ENCODE measurements at places on chromosomes 12 and 14. TPM values are rescaled to one million over a fixed set of nuclear protein-coding genes. Genes with fewer than 3 reads are reported as not detected.

KRT74 gene
- not detected for total RNA-seq

BATF gene
- not detected for total RNA-seq

C14orf39 gene
- 0.08 TPM for total RNA-seq

CLEC6A gene
- total RNA-seq = not detected

PXMP2 gene
- total RNA-seq = 21.3 TPM

SERPINA9 gene
- total RNA-seq = not detected

TEX52 gene
- not detected for total RNA-seq

SALL2 gene
- total RNA-seq = 1.5 TPM

LTBR gene
- 3.1 TPM for total RNA-seq

IFNG-AS1 gene
- not detected for total RNA-seq

DNA sequence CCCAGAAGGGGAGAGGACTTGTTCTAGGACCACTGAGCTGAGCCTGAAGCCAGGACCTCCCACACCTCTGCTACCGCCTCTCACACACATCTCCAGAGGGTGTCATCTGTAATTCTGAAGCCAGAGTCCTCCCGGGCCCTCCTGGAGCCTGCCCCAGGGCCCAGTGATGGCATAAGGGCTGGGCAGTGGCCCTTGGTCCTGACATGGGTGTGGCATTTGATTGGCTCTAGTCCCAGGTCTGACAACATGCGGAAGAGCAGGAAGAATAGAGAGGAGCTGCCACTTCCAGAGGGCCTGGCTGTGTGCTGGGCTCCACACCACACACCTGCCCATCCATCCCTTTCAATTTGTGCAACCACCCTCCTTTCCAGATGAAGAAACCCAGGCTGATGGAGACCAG is 144.3 kb upstream of the GSC start:
- no peak for DNase-seq
- no peak overlapping the region for H3K4me3 ChIP-seq
- no peaks in the 10 kb centered on the region for H3K36me3 ChIP-seq
- 0 out of 2 replicates have a peak, but pooled peaks cover 4% of the 10 kb centered on the region for H3K27me3 ChIP-seq

DNA sequence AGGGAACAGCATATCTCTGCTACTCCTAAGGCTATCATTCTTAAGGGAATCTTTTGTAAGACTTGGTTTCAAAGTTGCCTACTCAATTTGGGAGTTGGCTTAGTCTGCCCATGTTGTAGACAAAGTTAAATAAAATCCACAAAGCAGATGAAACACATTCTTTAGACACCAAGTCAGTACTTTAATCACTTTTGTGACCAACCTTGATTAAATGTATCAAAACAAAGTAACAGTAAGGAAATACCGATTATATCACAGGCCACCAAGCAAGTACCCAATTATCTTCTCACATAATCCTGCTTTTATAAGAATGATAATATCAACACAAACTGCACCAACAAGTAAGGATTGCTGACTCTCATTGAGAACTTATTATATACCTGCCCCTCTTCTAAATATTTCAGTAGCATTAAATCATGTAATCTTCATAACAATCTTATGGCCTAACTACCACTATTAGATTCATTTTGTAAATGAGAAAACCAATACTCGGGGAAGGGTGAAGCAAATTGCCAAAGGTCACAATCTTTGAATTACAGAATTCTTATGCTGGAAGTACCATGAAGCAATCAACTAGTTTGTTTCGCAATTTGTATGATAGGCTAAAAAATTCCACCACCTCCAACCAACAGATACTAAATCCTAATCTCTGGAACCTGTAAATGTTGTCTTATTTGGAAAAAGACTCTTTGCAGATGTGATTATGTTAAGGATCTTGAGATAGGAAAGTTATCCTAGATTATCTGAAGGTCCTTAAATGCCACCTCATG is 12.6 kb upstream of the DIO2 start:
- no peaks in the 10 kb centered on the region for H3K4me1 ChIP-seq
- H3K27me3 ChIP-seq = no peaks in the 10 kb centered on the region
- H3K27ac ChIP-seq = no peak overlapping the region
- H3K4me3 ChIP-seq = no peak overlapping the region

- no peak for DNase-seq
- no peaks in the 10 kb centered on the region for H3K4me1 ChIP-seq
- H3K36me3 ChIP-seq = no peaks in the 10 kb centered on the region
- no peak overlapping the region for H3K4me3 ChIP-seq
- no peak overlapping the region for H3K27ac ChIP-seq
Observed at GRCh38 chr12:89962648-89963047, 254.0 kb upstream of the ATP2B1 start.

- DNase-seq = no peak
- no peak overlapping the region for H3K27ac ChIP-seq
- no peak overlapping the region for H3K4me3 ChIP-seq
- H3K4me1 ChIP-seq = no peaks in the 10 kb centered on the region
Observed at GRCh38 chr12:104586351-104586919, 129.7 kb downstream of the CHST11 start.

DNA sequence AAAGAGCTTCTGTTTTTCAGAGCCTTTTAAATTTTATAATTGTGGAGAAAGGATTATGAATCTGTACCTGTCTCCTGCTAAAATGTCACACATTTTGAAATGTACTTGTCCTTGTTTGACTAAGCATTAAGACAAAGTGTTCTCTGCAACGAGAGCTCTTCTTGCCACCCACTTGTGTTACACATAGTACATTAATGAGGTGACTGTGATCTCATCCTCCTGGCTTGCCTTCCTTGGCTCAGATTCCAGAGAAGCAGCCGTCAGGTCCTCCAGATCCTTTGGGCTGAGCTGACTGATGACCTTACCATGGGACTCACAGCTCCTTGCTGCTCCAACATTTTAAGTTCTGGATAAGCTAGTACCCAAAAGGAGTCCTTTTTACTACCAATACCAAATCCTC is 81.4 kb downstream of the BBS10 start:
- no peak overlapping the region for H3K4me3 ChIP-seq
- no peak overlapping the region for H3K27ac ChIP-seq

GRCh38 chr14:73787486-73788316 is 63.9 kb upstream of the PTGR2 start:
- peaks cover 52% of the 10 kb centered on the region for H3K4me1 ChIP-seq
- H3K36me3 ChIP-seq = no peaks in the 10 kb centered on the region
- H3K27ac ChIP-seq = peak overlapping the region; percentile 95
- no peak for DNase-seq

GRCh38 chr12:56775638-56776037 is 12.5 kb downstream of the HSD17B6 start:
- DNase-seq = no peak
- no peaks in the 10 kb centered on the region for H3K36me3 ChIP-seq
- no peaks in the 10 kb centered on the region for H3K27me3 ChIP-seq
- H3K4me3 ChIP-seq = no peak overlapping the region

GRCh38 chr12:13197526-13198143 is 1.1 kb downstream of the EMP1 start:
- peak overlapping the region; percentile 45 for H3K4me3 ChIP-seq
- H3K4me1 ChIP-seq = peaks cover 9% of the 10 kb centered on the region
- H3K27me3 ChIP-seq = no peaks in the 10 kb centered on the region
- DNase-seq = no peak

DNA sequence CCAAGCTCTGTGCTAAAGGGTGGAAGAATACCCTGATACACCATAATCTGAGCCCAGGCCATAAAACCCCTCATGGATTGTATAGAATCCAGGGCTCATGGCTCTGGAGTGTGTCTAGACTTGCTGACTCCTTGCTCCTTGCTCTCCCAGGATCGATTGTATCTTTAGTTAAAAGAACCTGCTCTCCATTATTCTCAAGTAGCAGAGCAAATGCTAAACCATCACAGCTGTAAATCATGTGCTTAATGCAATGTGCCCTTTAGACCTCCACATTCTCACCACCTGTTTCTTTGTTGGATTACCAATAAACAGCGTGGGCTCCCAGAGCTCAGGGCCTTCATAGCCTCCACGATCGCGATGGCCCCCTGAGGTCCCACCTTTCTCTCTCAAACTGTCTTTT is 411.6 kb upstream of the FBXO33 start:
- H3K27me3 ChIP-seq = no peaks in the 10 kb centered on the region
- no peak overlapping the region for H3K27ac ChIP-seq
- H3K4me1 ChIP-seq = no peaks in the 10 kb centered on the region

DNA sequence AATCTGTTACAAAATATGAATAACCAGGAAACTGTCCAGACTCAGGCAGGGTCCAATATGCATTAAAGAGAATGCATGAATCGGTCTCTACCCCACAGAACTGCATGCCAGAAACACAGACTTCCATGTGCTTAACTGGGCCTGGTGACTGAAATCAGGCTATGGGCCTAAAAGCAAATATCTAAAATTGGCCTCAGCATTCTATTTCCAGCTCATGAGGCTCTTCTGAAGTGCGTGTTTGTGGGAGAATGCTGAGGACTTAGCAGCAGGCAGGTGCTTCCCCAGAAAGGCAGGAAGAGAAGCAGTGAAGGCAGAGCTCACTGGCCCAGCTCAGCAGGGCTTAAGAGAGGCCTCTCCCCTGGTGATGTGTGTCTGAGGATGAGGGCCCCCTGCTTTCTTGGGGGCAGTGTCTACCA is 48.5 kb downstream of the ADGRD1 start:
- no peaks in the 10 kb centered on the region for H3K4me1 ChIP-seq
- DNase-seq = no peak
- H3K27me3 ChIP-seq = no peaks in the 10 kb centered on the region
- no peak overlapping the region for H3K4me3 ChIP-seq

DNA sequence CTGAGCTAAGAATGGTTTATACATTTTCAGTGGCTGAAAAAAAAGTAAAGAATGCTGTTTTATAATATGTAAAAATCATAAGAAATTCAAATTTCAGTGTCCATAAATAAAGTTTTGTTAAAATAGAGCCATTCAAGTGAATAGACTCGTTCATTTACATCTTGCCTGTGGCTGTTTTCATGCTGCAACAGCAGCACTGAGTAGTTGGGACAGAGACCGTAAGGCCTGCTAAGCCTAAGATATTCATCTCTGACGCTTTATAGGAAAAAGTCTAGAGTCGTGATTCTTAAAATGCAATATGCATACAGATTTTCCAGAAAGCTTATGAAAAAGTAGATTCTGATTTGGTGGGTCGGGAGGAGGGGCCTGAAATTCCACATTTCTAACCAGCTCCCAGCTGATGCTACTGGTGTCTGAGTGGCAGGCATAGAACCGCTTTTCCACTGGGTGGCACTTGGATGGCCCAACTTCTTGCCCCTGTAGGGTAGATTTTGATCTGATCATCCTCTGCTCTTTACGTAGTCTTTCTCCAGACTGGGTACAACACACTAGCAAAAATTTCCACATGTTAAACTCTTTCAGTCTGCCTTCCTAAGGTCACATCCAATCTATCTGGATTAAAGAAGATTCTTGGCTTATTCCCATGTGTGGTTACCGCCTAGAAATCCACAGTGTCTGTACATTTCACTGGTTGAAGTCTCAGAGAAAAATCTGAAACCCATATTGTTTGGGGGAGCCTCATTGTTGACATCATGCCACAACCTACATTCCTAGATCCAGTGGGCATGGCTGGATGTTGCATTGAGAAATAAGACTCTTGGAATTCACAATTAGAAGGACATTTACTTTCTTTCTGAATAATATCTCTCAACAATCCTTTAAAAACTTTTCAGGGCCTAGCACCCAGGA is 151.2 kb downstream of the C12orf75 start:
- no peak overlapping the region for H3K27ac ChIP-seq
- no peaks in the 10 kb centered on the region for H3K27me3 ChIP-seq
- peaks cover 4% of the 10 kb centered on the region for H3K4me1 ChIP-seq

- peaks cover 3% of the 10 kb centered on the region for H3K4me1 ChIP-seq
- H3K27me3 ChIP-seq = no peaks in the 10 kb centered on the region
- no peak overlapping the region for H3K4me3 ChIP-seq
- H3K27ac ChIP-seq = no peak overlapping the region
Observed at GRCh38 chr14:67319142-67319541, 40.5 kb downstream of the ATP6V1D start.

- no peaks in the 10 kb centered on the region for H3K27me3 ChIP-seq
- H3K36me3 ChIP-seq = no peaks in the 10 kb centered on the region
- no peak overlapping the region for H3K27ac ChIP-seq
- H3K4me1 ChIP-seq = peaks cover 33% of the 10 kb centered on the region
- H3K4me3 ChIP-seq = no peak overlapping the region
- DNase-seq = no peak
Observed at GRCh38 chr14:95311752-95312151, 8.0 kb downstream of the CLMN start.

- DNase-seq = no peak
- no peaks in the 10 kb centered on the region for H3K27me3 ChIP-seq
- no peaks in the 10 kb centered on the region for H3K36me3 ChIP-seq
- H3K4me3 ChIP-seq = no peak overlapping the region
- H3K27ac ChIP-seq = no peak overlapping the region
Observed at GRCh38 chr12:88448337-88448915, 131.8 kb downstream of the KITLG start.

DNA sequence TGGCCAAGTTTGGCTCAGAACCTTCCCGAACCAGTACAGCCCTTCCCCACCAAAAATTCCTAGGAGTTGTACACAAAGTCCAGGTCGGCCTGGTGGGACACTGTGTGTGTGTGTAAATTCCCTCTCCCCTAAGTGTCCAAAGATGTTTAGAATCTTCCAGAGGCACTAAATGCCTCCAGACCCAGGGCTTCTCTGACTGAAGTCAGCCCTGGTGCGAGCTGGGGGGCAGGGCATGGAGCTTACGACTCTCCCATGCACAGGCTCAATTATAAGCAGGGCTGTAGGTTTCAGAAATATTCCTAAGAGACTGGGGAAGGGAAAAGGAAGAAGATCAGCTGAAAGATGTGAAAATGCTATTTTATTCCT is 106.9 kb upstream of the ATF7IP start:
- no peak overlapping the region for H3K4me3 ChIP-seq
- H3K4me1 ChIP-seq = peaks cover 17% of the 10 kb centered on the region
- no peaks in the 10 kb centered on the region for H3K36me3 ChIP-seq
- DNase-seq = no peak
- peak overlapping the region; percentile 77 for H3K27ac ChIP-seq

DNA sequence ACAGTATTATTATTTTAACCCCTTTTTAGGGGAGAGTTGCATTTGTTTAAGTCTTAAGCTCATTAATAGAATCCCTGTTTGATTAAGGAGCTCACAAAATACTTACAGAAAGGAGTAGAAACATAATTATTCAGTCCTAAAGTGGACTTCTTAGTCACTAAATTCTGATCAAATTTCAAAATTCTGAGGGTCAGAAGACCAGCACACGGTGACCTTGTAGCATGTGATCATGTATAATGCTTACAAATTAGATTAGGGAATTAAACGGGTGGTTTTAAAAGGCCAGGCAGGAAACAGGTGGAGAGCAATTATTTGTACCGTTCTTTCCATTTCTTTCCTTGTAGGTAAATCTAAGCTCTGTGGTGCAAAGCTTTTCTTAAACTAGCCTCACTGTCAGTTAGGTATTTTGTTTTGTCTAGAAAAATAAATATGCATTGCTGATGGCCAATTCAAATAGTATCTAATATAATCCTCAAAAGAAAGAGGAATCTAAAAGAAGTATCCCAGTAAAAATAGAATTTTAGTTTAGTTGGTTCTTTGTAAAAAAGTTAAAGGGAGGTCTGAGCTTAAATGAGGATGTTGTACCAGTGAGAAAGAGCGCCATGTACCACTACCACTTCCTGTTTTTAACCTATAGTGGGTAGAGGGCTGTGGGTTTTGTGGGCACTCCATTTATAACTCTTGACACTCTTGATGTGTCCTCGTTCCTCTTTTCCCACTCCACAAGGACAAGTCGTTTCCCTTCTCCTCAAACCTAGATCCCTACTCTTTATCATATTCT is 51.1 kb downstream of the SLC38A1 start:
- no peak overlapping the region for H3K4me3 ChIP-seq
- H3K27ac ChIP-seq = no peak overlapping the region
- peaks cover 7% of the 10 kb centered on the region for H3K4me1 ChIP-seq
- no peaks in the 10 kb centered on the region for H3K27me3 ChIP-seq
- DNase-seq = no peak

Data from Panc1 (cell line).